NCI-H1092 treated with DMSO at 0.1 percent for 48 hours (cell line): ENCODE measurements at places on chromosomes 1 and 21.

DNA sequence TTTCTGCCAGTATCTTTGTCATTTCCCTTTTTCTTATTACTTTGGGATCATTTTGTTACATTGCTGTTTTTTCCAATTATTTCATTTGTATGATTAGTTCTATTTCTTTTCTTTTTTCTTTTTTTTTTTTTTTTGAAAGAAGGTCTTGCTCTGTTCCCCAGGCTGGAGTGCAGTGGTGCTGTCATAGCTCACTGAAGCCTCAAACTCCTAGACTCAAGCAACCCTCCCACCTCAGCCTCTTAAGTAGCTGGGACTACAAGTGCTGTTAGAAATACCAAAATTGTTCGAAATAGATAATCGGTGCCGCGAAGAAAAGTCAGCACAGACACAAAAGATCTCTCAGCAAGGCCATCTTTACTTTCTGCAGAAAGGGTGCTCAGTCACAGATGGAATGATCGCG lies 26.6 kb upstream of the COL6A1 start:
- no peak for DNase-seq

- no peak for DNase-seq
Observed at GRCh38 chr1:228190182-228190581, 17.7 kb upstream of the OBSCN start.

- DNase-seq: no peak
Observed at GRCh38 chr21:21002153-21002552, 3.9 kb downstream of the NCAM2 start.

DNA sequence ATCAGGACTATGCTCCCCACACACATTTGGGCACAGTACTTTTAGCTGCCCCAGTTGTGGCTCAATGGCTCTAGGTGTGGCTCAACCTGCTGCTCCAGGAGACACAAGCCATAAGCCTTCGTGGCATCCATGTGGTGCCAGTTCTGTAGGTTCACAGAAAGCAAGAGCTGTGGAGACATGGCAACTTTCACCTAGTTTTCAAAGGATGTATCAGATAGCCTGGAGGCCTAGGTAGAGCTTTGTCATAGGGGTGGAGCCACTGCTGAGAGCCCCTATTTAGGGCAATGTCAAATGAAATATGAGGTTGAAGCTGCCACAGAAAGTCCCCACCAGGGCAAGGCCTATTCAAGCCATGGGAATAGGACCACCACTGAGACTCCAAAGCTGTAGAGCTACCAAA lies 210.5 kb downstream of the LMO4 start:
- DNase-seq: no peak
